ENCODE measurements at places on chromosomes 4 and X.

- DNase-seq, result peak; percentile 24
These were observed 49.9 kb upstream of the SCRG1 start for GRCh38 chr4:173448608-173449379.

- DNase-seq, result no peak
These were observed 6.0 kb downstream of the SMAD1 start for GRCh38 chr4:145487631-145488030.

DNA sequence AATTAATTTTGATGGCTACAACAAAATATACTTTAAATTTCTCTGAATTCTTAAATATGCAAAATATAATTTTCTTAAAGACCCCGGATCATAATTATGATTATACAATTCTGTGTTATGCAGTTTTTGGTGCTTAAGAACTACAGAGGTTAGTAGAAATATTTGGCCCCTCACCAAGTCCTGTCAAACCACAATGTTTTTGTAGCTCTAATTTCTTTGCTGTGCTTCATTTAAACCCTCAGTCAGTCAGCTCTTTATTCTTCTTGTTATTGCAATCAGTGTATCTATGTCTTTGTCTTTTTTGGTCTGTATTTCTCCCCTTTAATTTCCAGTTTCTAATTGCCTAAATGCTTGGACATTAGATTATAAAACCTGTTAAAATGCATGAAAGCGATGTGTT is 186.1 kb downstream of the CAMK2D start:
- DNase-seq, result peak; percentile 74

GRCh38 chr4:55216863-55217635 is 91.7 kb upstream of the KDR start:
- DNase-seq, result peak; percentile 32

- DNase-seq, result peak; percentile 21
These were observed 3.3 kb downstream of the TRIM2 start for GRCh38 chr4:153207567-153207966.

DNA sequence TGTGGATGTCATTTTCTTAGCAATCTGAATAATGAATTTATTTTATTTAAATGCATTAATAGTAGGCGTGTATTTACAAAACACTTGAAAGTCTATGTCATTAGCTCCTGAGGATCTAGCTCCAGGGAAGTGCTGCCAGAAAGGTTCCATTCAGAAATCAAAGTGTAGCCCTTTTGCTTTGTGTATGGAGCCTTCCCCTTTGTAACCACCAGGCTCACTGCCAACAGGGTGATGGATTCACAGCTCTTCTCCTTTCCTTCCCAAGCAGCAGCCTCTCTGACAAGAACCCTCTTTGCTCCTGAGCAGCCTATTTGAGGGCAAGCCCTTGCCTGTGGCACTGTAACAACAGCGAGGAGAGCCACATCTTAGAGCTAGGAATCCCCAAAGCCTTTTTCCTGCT is 286.0 kb upstream of the RASGEF1B start:
- DNase-seq, result no peak

DNA sequence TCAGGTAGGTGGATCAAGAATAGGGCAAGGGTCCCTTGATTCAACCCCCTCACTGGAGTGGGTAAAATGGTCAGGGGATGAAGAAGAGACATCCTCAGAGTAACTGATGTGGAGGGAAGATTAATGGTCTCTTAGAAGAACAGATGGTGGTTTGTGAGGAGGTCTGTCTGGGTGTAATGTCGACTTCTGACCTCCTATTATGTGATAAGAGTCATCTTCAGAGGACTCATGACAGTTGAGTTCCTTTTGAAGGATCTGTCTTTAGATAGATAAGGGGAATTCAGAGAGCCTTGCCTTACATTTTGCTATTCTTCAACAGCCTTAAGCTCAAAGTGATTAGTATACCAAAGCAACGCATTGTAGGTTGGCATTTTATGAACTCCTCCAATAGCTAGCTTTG is 27.1 kb upstream of the MAGEA8 start:
- no peak for DNase-seq

- no peak for DNase-seq
These were observed 18.5 kb downstream of the CD99 start for GRCh38 chrX:2709556-2709955.
